Activated CD4-positive, alpha-beta T cell treated with anti-CD3 and anti-CD28 coated beads, Interleukin-2, amount 50 U/mL, for 24 hours (primary cell): ENCODE measurements at places on chromosomes 1 and 21.

- no peak for DNase-seq
These were observed 29.6 kb downstream of the GNG12 start for GRCh38 chr1:67803380-67804279.

DNA sequence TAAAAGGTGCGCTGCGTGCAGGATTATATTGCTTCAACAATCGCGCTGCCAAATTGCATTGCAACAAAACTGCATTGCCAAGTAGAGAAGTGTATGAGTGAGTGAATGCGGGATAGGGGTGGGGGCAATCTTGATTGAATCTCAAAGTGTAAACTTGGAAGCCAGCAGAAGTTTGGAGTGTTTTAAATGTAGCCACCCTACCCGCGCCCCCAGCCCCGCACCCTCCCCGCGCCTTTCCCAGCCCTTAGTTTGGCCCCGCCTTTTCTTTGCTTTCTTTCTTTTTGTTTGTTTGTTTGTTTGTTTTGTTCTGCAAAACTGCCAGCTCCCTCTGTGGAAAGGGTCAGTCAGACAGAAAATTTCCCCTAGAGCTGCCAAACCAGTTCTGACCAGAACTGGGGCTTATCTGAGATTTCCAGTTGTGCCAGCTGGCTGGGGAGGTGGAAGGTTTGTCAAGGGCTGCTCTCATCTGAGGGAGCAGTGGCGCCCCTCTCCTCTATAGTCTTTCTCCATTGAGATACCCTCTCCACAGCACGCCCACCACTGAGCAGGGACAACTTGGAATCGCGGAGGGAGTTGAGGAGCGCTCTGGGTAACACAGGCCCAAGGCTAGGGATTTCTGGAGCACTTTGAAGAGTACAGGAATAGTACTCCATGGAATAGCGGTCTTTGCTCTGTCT, 666 bp upstream of the BEND5 start:
- no peak for DNase-seq

GRCh38 chr1:53068314-53069099, 6.5 kb downstream of the PODN start:
- DNase-seq, result no peak

DNA sequence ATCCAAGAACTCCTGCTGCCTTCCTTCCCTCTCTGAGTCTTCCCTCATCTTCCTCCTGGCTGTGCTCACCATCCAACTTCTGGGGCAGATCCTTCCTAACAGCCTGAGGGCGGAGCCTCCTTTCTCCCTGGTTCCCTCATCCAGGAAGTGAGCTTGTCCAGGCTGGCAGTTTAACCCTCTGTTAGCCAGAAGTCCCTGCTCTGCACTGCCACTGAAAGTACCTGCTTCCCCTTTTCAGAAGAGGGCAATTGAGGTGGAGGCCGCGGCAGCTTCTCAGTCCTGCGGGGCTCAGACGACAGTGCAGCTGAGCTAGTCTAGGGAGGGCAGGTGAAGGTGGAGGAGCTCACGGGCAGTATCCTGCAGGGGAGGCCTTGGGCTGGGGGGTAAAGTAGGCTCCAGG, 149.1 kb downstream of the FCRL5 start:
- DNase-seq, result no peak

DNA sequence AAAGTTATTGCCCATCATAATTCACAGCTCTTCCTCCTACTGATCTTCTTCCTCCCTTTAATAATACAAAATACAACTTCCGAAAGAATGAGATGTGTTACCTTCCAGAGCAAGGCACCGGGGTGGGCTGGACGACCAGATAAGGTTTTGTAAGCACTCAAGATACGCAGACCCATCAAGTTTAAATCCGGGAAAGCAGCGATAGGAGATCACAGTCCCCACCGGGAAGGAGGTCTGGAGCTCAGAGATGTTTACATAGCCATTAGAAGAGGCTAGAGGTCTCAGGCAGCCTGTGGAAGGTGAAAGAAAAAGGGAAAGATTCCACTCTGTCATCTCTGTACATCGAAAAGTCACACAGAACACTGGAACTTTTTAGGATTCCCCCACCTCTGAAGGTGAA, 99.4 kb downstream of the SUSD4 start:
- no peak for DNase-seq

DNA sequence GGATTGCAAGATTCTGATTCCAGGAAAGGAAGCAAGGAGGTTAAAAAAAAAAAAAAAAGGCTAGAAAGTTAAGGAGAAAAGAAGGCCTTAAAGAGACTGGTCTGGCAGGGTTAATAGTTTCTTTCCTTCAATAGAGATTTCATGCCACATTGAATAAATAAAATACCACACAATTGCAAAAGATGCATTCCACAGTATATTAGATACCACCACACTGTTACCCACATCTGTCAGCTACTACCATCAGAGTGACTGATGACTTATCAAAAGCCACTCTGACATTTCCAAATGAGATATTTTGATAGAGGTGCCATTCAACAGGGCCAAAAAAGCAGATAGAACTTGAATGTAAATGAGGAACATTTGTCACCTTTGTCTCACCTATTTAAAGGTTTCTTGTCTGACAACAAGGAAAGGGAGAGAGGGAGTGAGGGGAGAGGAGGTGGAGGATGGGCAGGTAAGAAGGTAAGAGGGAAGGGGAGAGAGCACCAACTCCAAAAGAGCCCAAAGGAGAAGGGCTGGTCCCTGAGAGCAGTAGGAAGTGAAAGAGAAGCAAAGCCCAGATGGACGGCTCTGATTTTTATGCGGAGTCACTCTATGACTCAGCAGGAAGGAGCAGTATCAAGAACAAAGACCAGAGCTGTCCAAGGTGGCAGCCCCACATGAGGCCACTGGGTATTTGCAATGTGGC, 38.3 kb downstream of the LRRN2 start:
- DNase-seq, result no peak

DNA sequence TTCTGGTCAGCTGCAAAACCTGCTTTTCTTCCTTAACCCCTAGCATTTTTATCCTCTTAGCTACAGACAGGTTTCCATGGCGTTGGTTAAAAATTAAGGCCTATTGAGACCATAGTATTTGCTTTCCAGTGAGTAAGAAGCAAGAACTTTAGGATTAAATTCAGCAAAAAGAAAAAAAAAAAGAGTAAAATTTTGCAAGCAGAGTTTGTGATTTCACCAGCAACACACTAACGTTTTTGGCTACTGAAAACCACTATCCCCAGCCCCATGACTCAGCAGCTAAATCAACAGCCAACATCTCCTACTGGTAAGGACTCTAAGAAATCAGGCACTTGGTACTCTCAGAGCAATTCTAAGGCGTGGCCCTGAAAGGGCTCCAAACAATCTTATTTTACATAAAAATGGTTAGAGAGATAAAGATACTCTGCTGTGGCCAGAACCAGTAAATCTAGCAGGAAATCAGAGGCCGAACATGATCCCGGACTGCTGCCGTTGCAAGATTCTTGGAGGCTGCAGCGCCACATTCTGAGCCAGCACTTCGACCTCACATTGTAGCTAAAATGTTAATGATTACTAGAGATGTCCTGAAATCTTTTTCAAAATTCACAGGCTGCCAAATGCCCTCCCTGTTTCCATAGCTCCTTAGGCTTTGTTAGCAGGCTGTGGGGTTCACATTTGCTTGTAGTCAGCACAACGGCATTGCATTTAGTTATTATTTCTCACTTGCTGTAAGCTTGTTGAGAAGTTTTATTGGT, 1.6 kb upstream of the ENO1 start:
- DNase-seq, result peak; percentile 54

- DNase-seq, result no peak
These were observed 204.9 kb downstream of the VAV3 start for GRCh38 chr1:107760065-107760464.

DNA sequence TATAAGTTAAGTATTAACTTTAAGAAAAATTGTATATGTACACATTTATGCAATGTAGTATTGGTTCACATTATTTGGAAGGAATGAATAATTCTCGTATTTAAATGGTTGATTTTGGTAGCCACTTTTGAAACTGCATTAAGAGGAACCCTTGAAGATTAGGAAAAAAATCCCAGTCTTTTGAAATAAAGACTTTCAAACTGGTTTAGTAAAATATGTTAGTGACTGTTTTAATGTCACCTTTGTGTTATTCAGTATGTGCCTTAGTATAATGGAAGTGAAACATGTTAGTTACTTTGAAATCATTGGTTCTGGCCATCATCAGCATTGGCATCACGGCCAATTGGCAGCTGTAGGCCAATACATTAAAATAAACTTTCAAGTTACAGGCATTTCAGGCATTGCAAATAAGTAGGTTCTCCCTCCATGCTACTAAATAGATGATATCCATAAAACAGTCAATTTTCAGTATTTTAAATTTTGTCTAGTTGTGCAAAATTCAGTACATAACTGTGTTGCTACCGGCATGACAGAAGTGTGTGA, 4.4 kb downstream of the MIER1 start:
- DNase-seq, result no peak

DNA sequence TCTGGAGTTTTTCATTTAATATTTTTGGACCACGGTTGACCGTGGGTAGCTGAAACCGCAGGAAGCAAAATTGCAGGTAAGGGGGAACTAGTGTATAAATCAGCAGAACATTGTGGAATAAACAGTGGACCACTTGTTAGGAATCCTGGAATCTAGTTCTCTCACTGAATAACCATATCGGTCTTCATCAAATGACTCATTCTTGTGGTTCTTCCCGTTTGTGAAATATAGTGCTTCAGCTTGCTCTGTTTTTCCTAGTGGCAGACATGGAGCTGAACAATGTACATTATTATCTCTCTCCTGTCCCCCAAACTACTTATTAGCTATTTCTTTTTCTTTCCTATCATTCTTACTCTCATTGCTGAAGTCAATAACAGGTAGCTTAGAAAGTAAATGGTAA, 61.9 kb downstream of the HSPA13 start:
- DNase-seq, result no peak

DNA sequence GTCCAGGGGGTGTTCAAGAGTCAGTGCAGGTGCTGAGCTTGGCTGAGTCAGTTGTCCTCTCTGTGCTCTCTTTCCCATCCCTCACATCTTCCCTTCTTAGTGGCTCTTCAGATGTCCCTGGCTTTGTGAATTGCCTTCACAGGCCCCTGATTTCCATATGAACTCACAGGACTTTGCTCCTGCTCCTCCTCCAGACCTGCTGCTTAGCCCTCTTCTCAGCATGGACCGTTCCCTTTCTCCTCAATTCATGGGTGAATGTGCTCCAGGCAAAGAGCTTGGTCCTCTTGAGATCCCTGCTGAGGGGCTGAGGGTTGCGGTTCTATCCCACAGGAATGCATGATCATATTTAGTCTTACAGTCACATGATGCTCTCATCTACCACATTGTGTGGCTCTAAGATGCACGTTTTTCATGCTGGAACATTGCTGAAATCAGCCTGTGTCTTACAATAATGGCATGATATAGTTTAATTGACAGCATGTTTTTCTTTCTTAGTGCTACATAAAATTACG, 30.5 kb downstream of the CACNA1E start:
- DNase-seq, result no peak

GRCh38 chr1:233343262-233343661, 15.7 kb downstream of the MAP3K21 start:
- DNase-seq, result no peak

GRCh38 chr1:236016083-236016482, 48.8 kb downstream of the NID1 start:
- no peak for DNase-seq

DNA sequence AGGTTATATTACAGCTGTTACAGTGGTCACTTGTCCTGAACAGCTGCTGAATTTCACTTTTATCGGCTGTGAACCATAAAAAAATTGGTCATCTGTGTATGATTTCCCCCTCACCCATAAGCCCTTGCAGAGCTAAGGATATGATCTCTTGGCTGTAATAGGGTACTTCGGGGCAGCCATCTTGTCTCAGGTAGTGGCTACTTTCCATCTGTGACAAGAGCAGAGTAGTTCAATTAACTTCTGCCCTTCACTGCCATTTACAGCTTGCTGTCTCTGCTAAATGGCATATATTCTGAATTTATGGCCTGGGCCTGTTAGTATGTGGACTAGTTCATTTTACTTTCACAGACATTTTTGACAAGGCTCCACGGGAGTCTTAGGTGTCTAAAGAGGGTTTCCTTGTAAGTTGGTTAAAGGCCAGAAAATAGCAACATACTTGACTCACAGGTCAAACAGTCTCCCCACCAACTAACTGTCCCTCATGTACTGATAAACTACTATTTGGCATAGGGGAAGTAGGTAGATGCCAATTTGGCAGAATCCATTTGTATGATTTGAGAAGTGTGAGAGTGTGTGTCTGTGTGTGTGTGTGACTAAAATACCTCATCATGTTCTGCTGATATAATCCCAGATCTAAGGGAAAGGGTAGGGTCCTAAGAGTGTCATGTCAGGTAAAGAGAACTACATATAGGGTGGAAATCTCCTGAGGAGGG, 151.6 kb downstream of the KCTD3 start:
- DNase-seq, result no peak

DNA sequence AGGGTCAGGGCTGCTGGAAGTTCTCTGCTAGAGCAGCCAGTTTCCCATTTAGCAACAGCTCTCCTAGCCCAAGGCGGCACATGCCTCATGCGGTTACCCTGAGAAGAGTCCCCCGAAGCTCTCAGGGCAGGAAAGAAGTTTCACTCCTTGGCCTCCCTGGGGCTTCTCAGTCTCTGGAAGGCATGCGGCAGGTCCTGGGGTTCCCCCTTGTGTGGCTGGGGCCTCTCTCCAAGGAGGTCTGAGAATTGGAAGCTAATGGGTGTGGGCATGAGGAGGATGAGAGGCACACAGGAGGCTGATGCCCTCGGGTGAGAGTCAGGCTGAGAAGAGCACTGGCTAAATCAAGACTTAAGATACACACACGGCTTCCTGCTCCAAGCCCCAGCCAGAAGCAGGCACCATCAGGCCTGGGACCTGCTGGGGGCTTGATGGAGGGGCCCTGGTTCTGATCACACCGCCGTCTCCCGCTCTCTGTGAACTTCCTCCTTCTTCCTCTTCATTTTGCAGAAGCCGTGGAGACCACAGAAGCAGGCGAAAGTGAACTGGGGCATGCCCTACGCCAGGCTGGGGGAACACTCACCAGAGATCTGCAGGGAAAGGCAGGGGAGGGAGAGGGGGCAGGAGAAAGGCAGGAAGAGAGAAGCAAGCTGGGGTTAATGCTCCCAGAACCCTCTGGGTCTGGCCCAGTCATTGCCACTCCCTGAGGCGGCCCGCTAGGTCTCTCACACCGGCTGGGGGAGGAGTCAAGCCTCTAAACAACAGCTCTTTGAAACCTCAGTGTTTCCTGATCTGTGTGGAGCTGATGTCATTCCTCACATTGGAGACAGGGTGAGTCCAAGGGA, 15.1 kb downstream of the BLACAT1 start:
- DNase-seq, result peak; percentile 32
